Natural killer cell treated with Interleukin-12 subunit alpha and Interleukin-12 subunit beta and Interleukin-15 and Interleukin-18, amount 100 ng/mL, for 72 hours (primary cell): ENCODE measurements at places on chromosomes 13 and 19.

GRCh38 chr19:16334411-16334810 lies 9.8 kb downstream of the KLF2 start:
- no peak for DNase-seq

GRCh38 chr19:3575260-3575741 lies 2.6 kb downstream of the HMG20B start:
- DNase-seq: no peak

- DNase-seq: no peak
Measured at GRCh38 chr13:101880581-101880980, 428.1 kb downstream of the ITGBL1 start.

GRCh38 chr13:33931397-33932311 lies 113.7 kb downstream of the RFC3 start:
- no peak for DNase-seq

DNA sequence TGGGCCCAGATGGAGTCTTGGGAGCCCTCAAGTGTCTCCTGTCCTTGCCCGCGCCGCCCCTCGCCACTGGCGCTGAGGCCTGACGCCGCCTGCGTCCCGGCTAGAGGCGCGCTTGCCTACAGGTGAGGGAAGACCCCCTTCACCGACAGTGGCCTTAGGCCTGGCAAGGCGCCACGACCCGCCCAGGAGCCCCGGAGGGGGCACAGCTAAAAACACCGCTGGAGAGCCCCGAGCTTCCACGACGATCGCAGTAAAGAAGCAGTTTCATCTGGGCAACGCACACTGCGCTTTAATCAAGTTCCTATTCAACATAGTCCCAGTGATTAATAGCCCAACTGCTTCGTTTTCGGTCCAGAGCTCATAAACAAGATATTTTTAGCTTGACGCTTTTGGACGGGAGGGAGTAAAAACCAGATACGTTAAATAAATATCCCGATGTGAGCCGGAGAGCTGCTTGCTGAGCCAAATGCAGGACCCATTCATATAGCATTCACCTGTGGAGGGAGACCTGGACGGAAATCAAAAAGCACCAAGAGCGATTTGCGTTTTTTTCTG lies 1.5 kb upstream of the CEBPA start:
- DNase-seq: no peak

DNA sequence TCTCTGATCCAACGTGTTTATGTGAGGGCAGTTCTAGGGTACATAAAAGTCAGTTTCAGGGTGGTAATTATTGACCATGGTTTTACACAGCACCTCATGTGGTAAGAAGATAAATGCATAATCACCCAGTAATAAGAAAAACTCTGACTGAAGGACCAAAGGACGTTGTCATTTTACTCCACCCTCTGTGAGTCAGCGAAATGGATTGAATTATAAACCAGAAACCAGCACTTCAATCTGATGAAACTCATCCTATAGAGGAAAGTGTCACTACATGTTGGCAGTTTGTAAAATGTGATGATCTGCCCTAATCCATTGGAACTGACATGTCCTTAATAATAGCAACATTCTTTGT lies 406.8 kb downstream of the KLF5 start:
- DNase-seq: no peak

DNA sequence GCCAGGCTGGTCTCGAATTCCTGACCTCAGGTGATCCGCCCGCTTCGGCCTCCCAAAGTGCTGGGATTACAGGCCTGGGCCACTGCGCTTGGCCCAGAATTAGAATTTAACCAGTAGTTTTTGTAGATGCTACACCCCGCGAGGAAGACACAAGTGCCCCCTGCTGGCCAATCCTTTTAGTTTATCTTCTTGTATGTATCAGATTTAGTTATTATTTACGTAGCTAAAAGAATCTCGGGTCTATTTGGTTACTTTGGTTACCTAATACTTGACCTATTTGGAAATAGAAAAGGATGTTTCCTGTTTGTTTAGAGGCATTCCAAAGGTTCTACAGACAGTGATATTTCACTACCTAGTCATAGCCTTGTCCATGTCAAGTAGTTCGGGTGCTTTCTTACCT lies 22.0 kb downstream of the MUC16 start:
- no peak for DNase-seq

DNA sequence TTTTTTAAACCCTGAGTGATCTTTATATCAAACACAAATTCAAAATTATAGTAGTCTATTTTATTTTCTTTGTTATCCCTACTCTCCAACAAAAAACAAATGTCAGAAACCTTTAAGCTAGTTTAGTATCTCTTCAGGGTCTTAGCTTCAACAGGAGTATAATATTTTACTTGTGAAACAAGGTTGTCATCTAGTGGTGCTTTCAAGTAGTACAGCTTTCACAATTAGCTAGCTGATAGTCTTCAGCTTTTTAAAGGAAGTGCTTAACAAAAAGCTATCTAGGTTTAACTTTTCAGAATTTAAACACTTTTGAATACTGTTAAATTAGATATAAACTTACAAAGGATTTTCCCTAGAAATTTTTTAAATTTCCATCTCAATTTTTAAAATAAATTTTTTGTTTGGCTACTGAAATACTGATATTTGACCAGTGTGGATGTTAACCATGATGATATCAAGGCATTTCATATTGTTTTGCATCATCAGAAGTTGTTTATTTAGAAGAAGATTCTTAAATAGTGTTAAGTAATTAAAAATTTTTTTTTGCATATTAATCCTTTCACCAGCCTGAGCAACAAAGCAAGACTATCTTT lies 34.2 kb downstream of the TDRD3 start:
- DNase-seq: no peak

DNA sequence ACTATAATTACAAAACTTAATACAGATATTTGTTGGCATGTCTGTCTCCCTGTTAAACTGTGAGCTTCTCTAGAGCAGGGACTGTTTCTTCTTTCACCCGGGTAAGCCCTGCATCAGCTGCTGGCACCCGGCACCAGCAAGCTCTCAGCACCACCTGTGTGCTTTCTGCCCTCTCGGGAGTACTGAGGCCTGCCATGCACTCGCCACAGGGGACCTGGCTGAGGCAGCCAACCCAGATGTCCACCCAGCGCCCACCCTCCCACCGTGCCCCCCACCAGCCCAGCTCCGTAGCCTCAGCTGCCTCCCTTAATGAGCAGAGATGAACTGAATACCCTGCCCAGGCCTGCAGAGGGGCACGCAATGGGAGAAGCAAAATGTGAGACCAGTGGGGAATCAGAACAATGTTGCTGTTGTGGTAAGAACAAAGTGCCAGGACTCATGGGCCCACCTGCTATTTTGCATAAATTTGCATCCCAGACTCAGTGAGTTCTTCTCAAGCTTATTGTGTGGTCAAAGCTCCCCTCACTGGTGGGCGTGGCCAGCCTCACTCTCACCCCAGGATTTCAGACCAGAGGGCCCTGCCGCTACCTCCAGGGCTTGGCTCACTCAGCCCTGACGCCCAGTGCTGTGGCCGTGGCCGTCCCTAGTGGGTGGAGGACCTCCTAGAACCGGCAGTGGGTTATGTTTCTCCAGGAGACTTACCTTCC lies 14.6 kb upstream of the SERPINE3 start:
- DNase-seq: no peak

- no peak for DNase-seq
Measured at GRCh38 chr13:61294467-61295191, 121.0 kb downstream of the PCDH20 start.

DNA sequence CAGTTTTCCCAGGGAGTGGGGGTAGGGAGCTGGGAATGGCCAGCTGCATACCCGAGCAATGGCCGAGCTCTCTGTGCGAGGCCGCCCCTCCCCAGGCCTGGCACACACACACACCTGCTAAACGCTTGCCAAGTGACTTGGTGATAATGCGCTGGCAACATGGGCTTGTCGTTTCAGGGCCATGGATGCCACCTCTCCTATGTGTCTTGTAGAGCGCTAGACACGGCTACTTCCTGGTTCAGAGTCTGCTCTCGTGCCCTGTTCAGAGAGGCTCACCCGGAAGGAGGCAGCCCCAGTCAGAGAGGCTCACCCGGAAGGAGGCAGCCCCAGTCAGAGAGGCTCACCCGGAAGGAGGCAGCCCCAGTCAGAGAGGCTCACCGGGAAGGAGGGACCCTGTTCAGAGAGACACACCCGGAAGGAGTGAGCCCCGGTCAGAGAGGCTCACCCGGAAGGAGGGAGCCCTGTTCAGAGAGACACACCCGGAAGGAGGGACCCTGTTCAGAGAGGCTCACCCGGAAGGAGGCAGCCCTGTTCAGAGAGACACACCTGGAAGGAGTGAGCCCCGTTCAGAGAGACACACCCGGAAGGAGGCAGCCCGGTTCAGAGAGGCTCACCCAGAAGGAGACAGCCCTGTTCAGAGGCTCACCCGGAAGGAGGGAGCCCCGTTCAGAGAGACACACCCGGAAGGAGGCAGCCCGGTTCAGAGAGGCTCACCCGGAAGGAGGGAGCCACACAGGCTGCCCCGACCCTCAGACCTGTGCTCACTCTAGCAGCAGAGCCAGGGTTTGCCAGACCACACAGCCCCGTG lies 4.2 kb downstream of the ADPRHL1 start:
- no peak for DNase-seq

DNA sequence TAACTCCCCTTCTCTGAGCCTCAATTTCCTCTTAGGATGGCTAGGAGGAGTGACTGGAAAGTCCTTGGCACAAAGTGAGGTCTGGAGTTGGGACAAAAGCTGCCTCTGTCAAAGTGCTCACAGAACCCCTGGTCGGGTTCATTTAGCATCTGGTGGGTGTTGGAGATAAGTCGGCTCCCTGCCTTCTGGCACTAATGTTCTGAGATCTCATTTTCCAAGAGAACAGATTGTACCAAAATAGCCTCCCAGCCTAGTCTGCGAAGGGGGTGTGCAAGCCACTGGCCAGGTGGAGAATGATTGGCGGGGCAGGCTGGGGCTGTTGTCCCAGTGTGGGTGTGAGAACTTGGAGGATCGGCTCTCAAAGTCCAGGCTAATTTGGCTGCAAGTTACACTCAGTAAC lies 20.7 kb upstream of the NWD1 start:
- no peak for DNase-seq

DNA sequence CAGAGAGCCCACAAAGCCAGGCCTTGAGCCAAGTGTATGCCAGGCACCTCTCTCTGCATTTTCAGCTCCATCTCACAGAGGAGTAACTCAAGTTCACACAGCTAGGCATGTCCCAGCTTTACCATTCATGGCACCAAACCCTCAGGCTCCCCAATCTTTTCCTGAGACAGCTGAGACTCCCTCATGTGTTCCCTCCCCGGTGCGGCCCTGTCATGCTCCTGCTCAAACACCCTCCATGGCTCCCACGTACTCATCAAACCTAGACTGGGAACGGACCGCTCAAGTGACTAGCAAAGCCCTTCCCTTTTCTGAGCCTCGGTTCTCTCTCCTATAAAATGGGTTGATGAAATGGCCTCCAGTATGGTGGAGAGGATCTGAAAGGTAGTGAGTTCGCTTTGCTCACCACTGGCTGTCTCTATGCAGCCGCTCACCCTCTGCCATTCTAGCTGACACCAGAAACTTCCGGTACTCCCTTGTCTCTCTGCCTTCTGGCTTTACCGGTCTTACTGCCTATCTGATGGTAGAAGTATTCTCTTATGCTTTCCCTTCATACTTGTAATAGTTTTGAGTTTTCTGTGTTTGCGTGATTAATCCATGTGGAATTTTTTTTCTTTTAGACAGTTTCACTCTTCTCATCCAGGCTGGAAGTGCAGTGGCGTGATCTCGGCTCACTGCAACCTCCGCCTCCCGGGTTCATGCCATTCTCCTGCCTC lies 7.8 kb upstream of the SLC44A2 start:
- no peak for DNase-seq

DNA sequence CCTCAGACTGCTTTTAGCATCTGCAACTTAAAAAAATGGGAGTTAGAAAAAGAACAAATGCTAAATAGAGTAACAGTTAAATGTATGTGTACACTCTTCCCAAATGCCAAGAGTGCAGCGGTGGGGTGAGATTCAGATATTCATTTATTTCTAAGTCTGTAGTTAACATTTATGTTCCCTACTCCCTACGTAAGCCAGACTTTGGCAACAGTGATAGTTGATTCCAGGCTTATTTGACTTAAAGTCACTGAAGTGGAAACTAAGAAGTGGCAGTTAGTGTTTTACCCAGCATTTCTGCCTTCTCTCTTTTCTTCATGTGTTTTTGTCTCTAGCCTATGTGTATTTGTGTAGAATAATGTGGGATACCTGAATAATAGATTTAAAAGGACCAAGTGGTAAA lies 4.5 kb downstream of the MIR17HG start:
- no peak for DNase-seq

GRCh38 chr19:50794074-50794875 lies 4.1 kb downstream of the ACP4 start:
- no peak for DNase-seq

- DNase-seq: no peak
Measured at GRCh38 chr13:89554801-89555200, 1792.7 kb upstream of the MIR17HG start.

DNA sequence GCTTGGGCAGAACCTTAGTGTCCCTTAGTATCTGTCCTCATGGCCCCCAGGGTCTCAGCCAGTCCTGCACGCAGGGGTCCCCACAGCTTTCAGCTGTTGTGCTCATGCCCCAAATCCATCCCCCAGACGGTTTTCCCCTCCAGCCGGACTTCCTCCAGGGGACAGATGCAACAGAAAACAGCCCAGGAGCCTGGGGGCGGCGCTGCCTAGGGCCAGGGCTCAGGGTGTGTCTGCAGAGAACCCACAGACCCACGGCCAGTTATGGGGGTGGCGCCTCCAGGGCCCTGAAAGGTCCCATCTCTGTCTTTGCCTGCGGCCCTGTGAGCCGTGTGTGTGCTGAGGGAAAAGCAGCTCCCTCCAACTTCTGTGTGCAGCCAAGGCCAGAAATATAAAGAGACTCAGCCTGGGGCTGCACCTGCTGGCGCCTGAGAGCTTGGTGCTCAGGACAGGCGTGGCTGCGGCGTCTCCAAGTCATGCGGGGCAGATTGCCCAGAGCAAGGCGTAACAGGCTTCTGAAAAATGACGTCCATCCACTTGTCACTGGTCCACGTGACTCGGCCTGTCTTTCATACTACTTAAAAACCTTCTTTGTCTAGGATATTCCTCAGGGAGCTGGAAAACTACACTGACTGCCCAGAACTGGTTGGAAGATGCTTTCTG lies 22.1 kb upstream of the F7 start:
- no peak for DNase-seq

DNA sequence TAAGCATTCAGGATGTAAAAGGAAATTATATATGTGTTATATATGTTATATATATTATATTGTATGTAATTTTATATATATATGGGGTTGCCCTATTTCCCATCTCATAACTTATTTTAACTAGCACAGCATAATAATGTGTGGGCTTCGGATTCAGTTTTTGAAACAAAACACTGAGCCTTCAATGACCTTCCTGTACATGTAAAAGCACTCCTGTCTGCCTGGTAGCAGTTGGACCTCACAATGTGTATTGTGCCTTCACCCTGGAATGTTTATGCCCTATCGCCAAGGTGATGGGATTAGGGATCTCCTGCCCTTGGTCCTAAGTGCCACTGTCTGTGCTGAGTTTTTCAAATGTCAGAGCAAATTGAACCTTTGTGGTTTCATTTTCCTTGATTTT lies 968.8 kb downstream of the TUBA3C start:
- DNase-seq: no peak

DNA sequence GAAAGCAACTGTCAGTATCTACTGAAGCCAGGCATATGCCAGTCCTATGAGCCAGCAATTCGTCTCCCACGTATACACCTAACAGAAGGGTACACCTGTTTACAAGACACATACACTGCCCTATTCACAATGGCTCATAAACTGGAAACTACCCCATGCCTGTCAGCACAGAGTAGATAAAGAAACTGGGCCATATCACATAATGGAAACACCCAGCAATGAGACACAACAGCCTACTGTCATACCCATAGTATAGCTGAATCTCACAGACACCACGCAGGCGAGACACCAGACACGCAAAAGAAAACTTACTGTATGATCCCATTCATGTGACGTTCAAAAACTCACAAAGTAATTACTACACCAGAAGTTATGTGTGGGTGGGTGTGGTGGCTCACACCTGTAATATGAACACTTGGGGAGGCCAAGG lies 15.7 kb downstream of the NOSIP start:
- DNase-seq: no peak
